ENCODE measurements at places on chromosomes 11 and 22.

DNA sequence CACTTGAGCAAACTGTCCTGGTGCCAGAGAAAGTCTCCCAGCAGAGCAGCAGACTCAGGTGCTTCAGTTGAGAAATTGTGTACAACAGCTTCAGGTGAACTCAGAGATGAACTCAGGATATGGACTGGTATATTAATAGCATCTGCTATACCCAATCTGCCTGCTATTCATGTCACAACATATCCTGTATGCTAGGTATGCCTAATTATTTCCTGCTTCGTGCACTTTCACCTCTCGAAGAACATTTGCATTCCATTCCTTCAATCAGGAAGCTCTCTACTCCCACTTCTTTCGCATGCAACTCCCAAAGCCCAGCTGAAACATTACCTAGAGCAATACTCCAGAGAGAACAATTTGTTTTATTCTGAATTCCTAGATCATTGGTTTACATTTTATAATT, 207.7 kb downstream of the KCNA4 start:
- no peak for DNase-seq

DNA sequence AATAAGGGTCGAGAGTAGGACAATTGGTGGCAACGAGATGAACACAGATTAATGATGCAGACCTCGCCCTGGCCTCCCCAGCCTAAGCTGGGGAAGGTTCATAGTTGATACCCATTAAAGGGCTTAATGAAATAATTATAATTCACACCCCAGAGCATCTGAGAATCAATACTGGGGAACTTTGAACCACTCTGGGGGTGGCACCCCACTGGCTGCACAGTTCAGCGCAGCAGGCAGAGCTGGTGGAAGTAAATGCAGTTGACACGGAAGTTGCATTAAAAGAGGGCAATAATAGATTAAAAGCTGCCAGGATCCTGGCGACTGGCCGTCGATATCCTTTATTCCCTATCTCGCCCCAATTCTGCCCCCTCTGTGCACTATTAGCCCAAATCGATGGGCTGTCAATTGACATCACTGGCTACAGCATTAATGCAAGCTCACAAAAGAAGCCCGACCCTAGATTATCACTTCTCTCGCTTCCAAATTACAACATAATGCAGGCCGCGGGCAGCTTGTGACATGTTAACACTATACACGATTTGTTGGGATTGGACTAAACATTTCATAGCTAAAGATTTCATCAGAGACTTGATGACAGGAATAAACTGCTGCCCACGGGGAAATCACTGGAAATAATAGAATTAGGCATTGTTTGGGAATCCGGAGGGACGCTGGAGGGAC, 14.5 kb downstream of the HSPA8 start:
- no peak for DNase-seq

- DNase-seq = no peak
Measured at GRCh38 chr22:30930228-30930627, 38.3 kb downstream of the MORC2 start.

GRCh38 chr22:37025500-37026070, 6.0 kb downstream of the MPST start:
- DNase-seq = no peak

DNA sequence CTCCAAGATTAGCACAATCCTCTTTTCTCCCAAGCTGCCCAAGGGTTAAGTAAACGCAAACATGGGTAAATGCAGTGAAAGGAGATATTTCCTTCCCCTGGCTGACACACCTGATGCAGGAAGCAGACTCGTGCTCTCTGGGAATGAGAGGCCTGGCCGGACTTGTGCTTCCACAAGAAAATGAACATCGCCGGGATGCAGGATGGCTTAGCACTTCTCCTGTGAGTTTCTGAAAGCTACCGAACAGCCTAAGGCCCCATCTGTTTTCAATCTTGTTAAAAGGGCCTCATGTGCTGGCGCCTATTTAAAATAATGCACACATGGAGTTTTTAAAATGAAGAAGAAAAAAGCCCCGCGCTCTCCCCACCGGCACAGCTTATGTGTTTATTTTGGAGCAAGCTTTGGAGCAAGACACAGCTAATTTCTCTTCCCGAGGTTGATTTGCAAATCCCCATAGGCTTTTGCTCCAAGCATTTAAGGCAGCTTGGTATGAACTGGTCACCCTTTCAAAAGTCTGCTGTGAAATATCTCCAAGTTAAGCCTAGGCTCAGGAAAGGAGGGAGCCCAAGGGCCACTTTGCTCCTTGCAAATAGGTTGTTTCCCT, 100.9 kb downstream of the SYN3 start:
- DNase-seq = no peak
